ENCODE measurements at places on chromosomes 3 and 15.

DNA sequence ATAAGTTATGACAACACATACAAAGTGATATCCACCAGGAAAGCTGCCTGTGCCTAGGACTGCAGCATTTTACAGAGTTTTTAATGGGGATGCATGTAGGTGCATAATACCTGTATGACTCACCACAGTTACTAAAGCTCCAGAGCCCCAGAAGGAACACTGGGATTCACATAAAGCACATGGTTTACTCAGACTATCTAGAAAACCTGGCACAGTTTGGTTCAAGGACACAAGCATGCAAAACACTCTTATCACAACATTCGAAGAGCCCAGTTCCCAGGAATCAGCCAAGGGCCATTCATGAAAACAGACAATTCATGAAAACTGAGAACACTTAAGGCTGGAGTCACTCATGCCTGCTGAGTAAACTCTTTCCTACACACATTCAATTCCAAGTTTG, 261.0 kb downstream of the PYDC2 start:
- DNase-seq: no peak

GRCh38 chr3:58231666-58232065, 5.9 kb upstream of the ABHD6 start:
- DNase-seq: no peak

DNA sequence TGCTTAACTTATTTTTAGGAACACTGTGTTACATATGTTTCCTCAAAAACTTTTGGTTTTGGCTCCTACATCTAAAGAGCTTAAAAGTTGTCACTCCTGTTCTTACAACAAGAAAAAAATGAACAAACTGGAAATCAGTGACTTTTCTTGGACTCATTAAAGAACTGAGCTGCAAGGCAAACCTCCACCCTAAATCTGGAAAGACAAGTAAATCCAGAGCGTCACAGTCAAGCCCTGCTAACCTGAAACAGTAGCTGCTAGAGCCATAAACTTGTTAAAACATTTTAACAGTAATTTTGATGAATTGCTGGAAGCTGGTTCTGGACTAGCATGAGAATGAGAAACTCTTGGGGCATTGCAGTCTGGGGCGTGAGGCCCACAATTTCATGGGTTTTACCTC, 350.5 kb upstream of the COL8A1 start:
- DNase-seq: no peak

GRCh38 chr15:75578173-75578947, 755 bp downstream of the PTPN9 start:
- peak; percentile 37 for DNase-seq

DNA sequence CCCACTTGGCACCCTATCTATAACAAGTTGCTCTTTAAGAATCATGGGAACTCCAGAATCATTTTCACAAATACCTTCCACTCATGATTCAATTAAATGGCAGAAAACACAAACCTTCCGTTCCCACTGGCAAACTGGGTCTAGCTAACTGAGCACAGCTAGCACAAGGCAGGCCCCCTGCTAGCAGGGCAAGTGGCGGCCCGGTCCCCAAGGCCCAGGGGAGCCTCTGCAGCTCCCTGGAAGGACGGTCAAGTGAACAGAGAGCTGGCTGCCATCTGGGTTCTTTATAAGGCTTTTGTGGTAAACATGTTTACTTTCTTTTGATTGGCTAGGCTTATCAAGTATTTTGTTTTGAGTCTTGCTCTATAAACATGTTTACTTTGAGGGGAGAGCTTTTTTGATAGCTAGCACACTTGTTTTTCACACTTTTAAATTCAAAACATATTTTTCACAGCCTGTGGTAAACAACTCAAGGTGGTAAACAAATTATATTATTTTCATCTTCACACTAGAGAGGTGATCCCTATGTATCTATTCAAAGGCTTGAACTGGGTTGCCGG, 81.4 kb downstream of the FOXP1 start:
- DNase-seq: no peak

- no peak for DNase-seq
Measured at GRCh38 chr3:140898340-140899180, 43.1 kb upstream of the SLC25A36 start.

GRCh38 chr3:15384510-15385237, 42.7 kb downstream of the METTL6 start:
- DNase-seq: no peak

- no peak for DNase-seq
Measured at GRCh38 chr3:116443191-116443661, 2.1 kb downstream of the LSAMP start.

DNA sequence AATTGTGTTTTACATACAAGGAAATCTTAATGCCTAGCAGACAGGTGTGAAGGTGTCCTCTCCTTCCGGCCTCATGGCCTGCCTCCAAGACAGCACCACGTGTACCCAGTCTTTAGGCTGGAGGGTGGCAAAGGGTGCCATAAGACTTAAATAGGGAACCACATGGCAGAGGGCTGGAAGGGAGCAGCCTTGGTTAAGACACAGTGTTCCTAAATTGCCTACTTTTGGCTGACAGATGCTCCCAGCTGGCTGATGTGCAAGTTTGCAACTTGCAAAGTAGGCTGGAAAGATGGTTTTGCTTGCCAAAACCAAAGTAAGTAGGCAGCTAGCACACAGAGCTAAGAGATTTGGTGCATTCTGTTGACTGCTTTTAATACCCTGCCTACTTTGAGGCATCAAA, 45.2 kb downstream of the CCNB2 start:
- no peak for DNase-seq
